Tongue (tissue), 3 donors: ENCODE measurements at places on chromosomes 4 and X. TPM values are rescaled to one million over a fixed set of nuclear protein-coding genes. Genes with fewer than 3 reads are reported as not detected.

The MAGEB17 gene
- not detected for total RNA-seq

The ZNF827 gene
- 25.7 TPM for total RNA-seq

The TMEM31 gene
- total RNA-seq: not detected

The RASL11B gene
- total RNA-seq: 2.1 TPM

The CFI gene
- total RNA-seq: 11.8 TPM

The CSAG2 gene
- total RNA-seq: not detected

The GPRASP1 gene
- 14.4 TPM for total RNA-seq

The USP26 gene
- total RNA-seq: not detected

The UGT2A1 gene
- total RNA-seq: not detected

The ZCCHC12 gene
- 0.51 TPM for total RNA-seq

The CFAP99 gene
- not detected for total RNA-seq

The RAP2C gene
- total RNA-seq: 32.9 TPM

The CFAP97 gene
- total RNA-seq: 33.7 TPM

The SPIN3 gene
- total RNA-seq: 15.8 TPM

The TMEM255A gene
- 6.7 TPM for total RNA-seq

The PPP4R3C gene
- not detected for total RNA-seq

The PROM1 gene
- total RNA-seq: 39.4 TPM

The LIMCH1 gene
- 177 TPM for total RNA-seq

The UGT2B11 gene
- total RNA-seq: 0.82 TPM

The ACOX3 gene
- 33.1 TPM for total RNA-seq

The SYN1 gene
- 0.41 TPM for total RNA-seq

The SAGE1 gene
- not detected for total RNA-seq

The PCDH11X gene
- total RNA-seq: 1.5 TPM

The TACR3 gene
- total RNA-seq: 5.9 TPM

The SMIM10L2A gene
- total RNA-seq: 1.4 TPM

The GRID2 gene
- total RNA-seq: 1.6 TPM

The CDS1 gene
- total RNA-seq: 4.5 TPM

The INTU gene
- total RNA-seq: 14.8 TPM

The AKAP14 gene
- total RNA-seq: 0.41 TPM

The PLCXD1 gene
- total RNA-seq: 11.2 TPM

The EXOC1L gene
- not detected for total RNA-seq

The DCAF8L2 gene
- total RNA-seq: not detected

The MED28 gene
- 15.4 TPM for total RNA-seq

The TMEM150C gene
- 6.4 TPM for total RNA-seq

The SERTM2 gene
- total RNA-seq: 7.9 TPM

The OTUD6A gene
- total RNA-seq: not detected

The TLR1 gene
- 7.7 TPM for total RNA-seq

The SPANXA1 gene
- total RNA-seq: not detected

The HS6ST2 gene
- total RNA-seq: 29.1 TPM

The PRRG1 gene
- 16.0 TPM for total RNA-seq

The TMEM271 gene
- 0.41 TPM for total RNA-seq

The FGF13 gene
- 49.3 TPM for total RNA-seq

The CLCN4 gene
- 36.5 TPM for total RNA-seq

The POLN gene
- total RNA-seq: 7.6 TPM

The GSX2 gene
- total RNA-seq: not detected

The RHOH gene
- 0.62 TPM for total RNA-seq

The ZNF157 gene
- 0.92 TPM for total RNA-seq

The GAGE12H gene
- total RNA-seq: not detected

The TMSB15A gene
- total RNA-seq: 8.9 TPM

The BEX1 gene
- 0.51 TPM for total RNA-seq

The HSPA4L gene
- 11.8 TPM for total RNA-seq
